ENCODE measurements at places on chromosomes 3 and 15. TPM values are rescaled to one million over a fixed set of nuclear protein-coding genes. Genes with fewer than 3 reads are reported as not detected.

DNA sequence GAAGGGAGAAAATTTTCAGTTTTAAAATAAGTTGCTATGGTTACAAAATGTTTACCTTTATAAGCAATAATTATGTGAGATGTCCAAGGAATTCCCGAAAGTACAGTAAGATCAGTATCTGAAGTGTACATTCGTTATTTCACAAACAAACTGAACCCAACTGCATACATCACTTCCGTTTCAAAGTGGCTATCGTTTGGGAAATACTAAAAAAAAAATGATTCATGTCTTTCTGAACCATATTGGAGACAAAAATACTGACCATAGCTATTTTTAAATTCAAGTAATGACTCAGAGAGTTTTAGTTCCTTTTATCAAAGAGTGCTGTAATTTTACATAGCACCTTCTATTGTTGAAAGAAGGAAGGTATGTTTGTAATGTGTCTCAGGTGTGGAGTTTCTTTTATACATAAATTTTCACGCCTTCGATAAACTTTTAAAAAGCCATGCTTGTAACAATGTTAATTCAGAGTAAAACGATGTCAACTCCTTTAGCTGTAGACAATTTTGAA, 8.0 kb upstream of the ANKRD28 start:
- DNase-seq: no peak

- DNase-seq: no peak
Observed at GRCh38 chr3:50203113-50203808, 1.8 kb upstream of the SLC38A3 start.

GRCh38 chr3:151219056-151219455, 16.0 kb upstream of the GPR171 start:
- no peak for DNase-seq

GRCh38 chr3:143209715-143210059, 90.1 kb downstream of the CHST2 start:
- no peak for DNase-seq

- DNase-seq: no peak
Observed at GRCh38 chr15:29920515-29920914, 98.2 kb upstream of the TJP1 start.

DNA sequence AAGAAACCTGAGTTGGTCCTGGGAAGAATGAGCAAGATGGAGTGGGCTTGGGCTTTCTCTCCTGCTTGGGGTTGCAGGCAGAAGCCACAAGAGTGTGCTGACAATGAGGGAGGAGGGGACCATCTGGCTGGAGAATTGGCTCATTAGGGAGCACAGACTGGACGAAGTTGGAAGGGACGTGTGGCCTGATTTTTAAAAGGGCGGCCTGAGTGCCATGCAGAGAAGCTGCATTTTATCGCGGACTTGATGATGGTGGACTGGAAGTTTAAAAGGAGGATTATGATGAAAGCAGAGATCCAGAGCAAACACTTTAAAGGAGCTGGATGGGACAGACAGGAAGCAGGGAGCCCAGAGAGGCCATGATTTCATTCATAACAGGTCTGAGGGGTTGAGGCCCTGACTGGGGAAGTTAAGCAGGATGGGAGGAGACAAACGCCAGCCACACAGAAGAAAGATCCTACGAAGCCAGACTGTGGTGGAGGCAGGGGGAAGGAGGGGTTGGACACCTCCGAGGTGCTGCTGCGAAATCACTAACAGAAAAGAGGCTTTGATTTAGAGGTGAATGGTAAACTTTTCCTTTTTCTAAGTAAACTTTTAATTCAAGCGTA, 23.6 kb downstream of the TLNRD1 start:
- DNase-seq: no peak

DNA sequence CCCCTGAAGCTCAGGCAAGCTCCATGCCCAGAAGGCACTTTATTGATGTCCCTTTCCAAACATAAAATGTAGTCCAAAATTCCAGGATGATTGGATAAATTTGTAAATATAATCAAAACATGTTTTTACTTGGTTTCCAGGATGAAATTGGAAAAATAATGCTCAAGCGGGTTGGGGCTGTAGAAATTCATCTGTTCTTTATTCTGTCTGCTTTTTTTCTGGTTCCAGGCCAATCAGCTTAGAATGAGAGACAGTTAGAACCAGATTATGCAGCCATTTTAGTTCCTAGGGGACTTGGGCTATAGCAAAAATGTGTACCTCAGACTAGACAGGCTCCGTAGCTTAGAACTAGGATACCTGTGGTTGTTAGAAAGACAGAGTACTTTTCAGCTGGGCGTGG, 450.8 kb downstream of the MCTP2 start:
- DNase-seq: no peak

IQCH gene
- 2.2 TPM for total RNA-seq

Measured in mucosa of descending colon (tissue), 3 donors.